H1 (cell line): ENCODE measurements at places on chromosomes 4 and X. TPM values are rescaled to one million over a fixed set of nuclear protein-coding genes. Genes with fewer than 3 reads are reported as not detected.

TMSB15A gene
- total RNA-seq, result 84.1 and 87.6 TPM in 2 replicates

PRIMPOL gene
- total RNA-seq, result 5.0 and 6.7 TPM in 2 replicates

EVC gene
- 9.8 and 11.3 TPM in 2 replicates for total RNA-seq

ENPP6 gene
- total RNA-seq, result 0.20 and 0.23 TPM in 2 replicates

HOPX gene
- total RNA-seq, result not detected in 2 replicates

CPE gene
- 9.4 and 11.9 TPM in 2 replicates for total RNA-seq

PCDH19 gene
- 0.46 and 1.2 TPM in 2 replicates for total RNA-seq

ABCG2 gene
- 3.4 and 4.6 TPM in 2 replicates for total RNA-seq

CLTRN gene
- total RNA-seq, result 0.99 and 1.3 TPM in 2 replicates

GPRASP1 gene
- total RNA-seq, result 1.6 and 2.0 TPM in 2 replicates

CNKSR2 gene
- total RNA-seq, result 16.3 and 19.8 TPM in 2 replicates

HPGDS gene
- not detected in 2 replicates for total RNA-seq

SLC16A2 gene
- total RNA-seq, result 23.6 and 24.4 TPM in 2 replicates

FANCB gene
- 12.2 and 13.8 TPM in 2 replicates for total RNA-seq

NXT2 gene
- total RNA-seq, result 12.7 and 13.5 TPM in 2 replicates

OPHN1 gene
- 2.5 and 3.5 TPM in 2 replicates for total RNA-seq

EGF gene
- total RNA-seq, result 1.4 and 2.6 TPM in 2 replicates

CUL4B gene
- total RNA-seq, result 44.0 and 46.1 TPM in 2 replicates

ZMYM3 gene
- 82.0 and 86.4 TPM in 2 replicates for total RNA-seq

NSUN7 gene
- 24.4 and 26.3 TPM in 2 replicates for total RNA-seq

HSFX4 gene
- total RNA-seq, result not detected in 2 replicates

PNMA6E gene
- total RNA-seq, result not detected in 2 replicates

HPSE gene
- total RNA-seq, result 5.0 and 5.4 TPM in 2 replicates

AFP gene
- total RNA-seq, result 9.9 and 10.4 TPM in 2 replicates

- no peak for DNase-seq
These were observed 31.8 kb upstream of the CENPU start for GRCh38 chr4:184765473-184766340.

DNA sequence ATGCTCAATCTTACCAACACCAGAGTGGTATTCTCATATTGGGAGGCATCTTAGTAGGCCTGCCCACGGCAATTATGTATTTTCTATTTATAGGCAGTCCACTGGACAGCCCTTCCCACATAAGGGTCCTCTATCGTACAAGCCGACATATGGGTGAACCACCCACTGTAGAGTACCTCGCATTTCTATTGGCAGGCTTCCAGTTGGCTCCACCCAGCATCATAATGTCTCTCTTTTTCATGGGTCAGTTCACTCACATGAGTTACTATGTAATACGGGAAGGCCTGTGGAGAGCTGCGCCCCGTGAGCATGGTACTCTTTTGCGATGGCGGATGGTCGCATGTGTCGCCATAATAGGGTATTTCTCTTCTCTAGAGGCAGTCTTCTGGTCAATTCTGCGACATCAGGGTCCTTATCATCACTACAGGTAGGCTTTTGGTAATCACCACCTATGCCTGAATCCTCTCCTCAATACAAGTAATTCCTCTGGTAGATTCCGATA lies 29.4 kb upstream of the FOXR2 start:
- DNase-seq, result no peak

DNA sequence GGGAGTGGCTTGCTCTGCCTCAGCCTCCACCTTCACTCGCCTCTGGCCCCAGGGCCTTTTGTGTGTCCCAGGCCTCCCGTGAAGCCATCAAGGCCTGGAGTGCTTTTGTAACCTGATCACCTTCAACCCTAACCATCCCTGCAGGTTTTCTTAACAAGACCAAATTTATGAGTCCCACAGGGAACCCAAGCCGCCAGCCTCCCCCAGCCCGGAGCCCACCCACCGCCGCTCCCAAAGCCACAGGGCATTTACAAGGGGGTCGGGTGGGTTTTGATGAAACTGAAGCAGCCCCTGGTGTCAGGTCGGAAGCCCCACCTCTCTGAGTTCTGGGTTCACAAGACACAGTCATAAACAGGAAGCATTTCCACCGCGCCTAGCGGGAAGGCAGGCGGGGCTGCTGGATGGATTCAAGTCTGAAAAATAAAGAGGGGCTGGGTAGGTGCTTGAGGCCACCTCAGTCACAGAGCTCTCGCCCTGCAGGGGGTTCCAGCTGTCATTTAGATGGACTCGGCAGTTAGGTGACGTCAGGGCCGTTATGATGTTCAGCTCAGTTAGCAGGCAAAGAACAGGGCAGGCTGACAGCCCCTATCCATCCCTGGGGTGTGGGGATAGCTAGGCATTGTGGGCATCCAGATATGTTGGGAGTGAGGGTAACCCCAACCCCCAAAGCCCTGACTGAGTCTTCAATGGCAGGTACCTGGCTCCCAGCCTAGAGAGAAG lies 128.5 kb downstream of the BCOR start:
- DNase-seq, result no peak

GRCh38 chr4:125231661-125232060 lies 83.1 kb upstream of the FAT4 start:
- no peak for DNase-seq

- DNase-seq, result peak; percentile 3
These were observed at the start of gene DCLK2 for GRCh38 chr4:150078041-150078578. TSS of gene DCLK2 (plus strand) at chr4:150078445. CDS start at chr4:150079028, 583 bp downstream.

- DNase-seq, result no peak
These were observed 166.0 kb downstream of the PDGFRA start for GRCh38 chr4:54395013-54395527.

GRCh38 chrX:64192040-64192439 lies 13.5 kb downstream of the AMER1 start:
- no peak for DNase-seq

DNA sequence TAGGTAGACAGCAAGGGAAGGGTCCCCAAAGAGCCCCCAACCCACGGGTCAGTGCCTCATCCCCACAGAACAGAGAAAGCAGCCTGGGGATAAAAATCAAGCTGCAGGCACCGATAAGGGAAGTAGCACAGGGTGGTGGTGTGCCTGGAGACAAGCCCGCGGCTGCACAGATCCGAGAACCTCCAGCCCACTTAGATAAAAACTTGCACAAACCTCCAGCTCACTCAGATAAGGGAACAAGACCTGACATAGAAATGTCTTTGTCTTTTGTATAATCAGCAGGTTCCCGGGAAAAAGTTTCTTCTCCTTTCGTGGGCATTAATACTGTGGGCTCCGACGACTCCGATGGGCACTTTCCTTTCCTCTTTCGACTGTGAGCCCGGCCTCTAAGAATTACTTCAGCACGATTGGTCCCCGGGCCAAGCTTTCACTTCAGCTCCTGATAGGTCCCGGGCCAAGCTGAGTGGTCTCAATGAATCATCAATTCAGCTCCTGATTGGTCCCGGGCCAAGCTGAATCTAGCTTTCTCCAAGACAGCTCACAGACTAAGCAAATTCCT lies 32.4 kb downstream of the PRDX4 start:
- peak; percentile 45 for DNase-seq

DNA sequence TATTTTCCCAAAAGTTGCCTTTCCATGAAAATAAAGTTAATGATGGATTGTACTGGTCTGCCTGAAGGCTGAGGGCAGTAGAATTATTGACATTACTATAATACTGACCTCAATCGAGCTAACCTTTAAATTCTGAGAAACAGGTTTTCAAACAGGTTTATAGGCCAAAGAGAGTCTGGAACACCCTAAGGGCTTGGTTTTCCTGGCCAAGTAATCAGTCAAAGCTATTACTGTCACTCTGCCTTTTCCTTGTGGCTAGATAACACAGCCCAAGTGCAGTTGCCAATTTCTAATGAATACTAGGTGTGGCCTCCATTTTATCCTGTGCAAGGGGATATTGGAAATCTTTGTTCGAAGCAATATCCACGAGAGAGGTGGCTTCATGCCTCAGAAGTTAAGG lies 75.2 kb downstream of the INTS12 start:
- no peak for DNase-seq

- DNase-seq, result no peak
These were observed 915 bp downstream of the MSANTD1 start for GRCh38 chr4:3249711-3250437.

GRCh38 chr4:8599091-8599460 lies 6.5 kb downstream of the CPZ start:
- no peak for DNase-seq

DNA sequence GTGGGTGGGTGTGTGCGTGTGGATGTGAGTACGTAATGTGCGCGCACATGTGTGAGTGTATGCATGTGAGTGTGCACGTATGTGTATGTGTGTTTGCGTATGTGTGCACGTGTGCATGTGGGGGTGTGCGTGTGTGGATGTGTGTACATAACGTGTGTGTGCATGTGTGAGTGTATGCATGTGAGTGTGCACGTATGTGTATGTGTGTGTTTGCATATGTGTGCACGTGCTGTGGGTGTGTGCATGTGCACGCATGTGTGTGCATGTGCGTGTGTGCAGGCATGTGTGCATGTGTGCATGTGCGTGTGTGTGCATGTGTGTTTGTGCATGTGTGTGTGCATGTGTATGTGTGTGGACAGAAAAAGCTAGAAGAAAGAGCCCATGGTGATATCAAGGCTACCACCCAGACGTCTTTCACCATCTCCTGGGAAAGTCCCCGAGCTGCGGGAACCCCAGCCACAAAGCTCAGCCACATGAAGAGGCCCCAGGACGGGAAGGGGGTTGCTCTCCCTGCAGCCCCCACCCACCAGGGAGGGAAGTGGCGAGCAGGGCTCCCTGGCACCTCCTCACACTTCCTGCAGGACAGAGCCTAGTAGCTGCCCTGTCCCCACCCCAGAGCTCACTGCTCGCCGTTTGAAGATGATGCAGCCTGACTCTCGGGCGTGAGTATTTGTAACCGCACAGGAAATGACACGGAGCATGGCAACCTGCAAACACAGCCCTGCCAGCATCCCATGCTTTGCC lies 108.3 kb downstream of the DCTD start:
- DNase-seq, result no peak

- no peak for DNase-seq
These were observed 411.0 kb downstream of the EPHA5 start for GRCh38 chr4:65259296-65259695.

GRCh38 chrX:17778997-17779396 lies 41.7 kb downstream of the SCML1 start:
- no peak for DNase-seq

GRCh38 chr4:35025152-35025834 lies 1219.0 kb downstream of the ARAP2 start:
- no peak for DNase-seq

DNA sequence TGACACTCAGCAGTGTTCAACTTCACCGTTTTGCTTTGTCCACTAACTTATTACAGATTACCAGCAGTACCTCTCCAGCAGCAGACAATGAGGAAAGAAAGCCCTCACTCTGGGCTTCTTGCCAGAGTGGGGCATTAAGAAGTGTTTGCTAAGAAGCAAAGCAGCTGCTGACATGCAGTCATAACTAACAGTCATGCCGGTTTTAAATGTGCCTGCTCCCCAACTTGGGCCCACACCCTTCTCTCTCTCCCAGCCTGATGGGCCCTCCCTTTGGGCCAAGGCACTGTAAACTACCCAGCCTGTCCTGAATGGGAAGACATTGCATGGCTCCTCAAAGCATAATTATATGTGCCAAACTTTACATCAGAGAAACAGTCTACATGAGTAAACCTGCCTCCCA lies 54.6 kb upstream of the HHIP start:
- no peak for DNase-seq

DNA sequence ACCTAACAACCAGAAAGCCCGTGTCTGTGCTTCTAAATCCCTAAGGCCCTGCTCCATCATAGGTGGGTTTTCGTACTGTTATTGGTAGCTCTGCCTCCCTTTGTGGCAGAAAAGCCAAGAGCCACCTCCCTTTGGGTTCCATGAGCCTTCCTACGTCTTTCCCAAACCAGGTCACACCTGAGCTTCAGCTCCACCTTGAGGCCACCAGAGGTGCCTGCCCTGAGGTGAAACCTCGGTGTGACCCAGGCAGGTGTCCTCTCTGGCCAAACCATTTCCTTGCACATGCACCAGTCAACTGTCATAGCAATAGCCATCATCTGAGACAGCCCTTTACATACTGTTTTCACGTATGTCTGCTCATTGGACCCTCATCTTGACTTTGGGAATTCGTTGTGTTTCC lies 188.0 kb upstream of the RBPJ start:
- DNase-seq, result no peak

DNA sequence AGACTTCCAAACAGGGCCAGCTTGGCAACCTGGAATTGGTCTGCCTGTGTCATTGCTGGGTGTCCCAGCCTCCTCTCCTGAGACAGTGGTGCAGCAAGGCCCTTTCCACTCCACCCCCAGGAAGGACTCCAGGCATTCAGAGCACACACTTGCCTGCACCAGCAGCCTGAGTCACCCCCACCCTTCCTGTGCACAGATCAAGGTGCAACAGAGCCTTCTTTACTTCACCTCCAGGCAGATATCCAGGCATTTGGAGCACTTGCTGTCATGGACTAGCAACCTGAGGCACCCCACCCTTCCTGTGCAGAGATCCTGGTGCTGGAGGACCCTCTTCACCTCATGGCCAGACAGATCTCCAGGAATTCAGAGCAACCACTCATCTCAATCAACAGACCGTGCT lies 135.8 kb downstream of the GASK1B start:
- DNase-seq, result no peak

GRCh38 chr4:6984612-6985425 lies 58.4 kb upstream of the TADA2B start:
- no peak for DNase-seq

GRCh38 chrX:12309040-12309743 lies 170.9 kb downstream of the FRMPD4 start:
- no peak for DNase-seq

GRCh38 chr4:147583876-147584275 lies 33.3 kb upstream of the TMEM184C start:
- peak; percentile 1 for DNase-seq

DNA sequence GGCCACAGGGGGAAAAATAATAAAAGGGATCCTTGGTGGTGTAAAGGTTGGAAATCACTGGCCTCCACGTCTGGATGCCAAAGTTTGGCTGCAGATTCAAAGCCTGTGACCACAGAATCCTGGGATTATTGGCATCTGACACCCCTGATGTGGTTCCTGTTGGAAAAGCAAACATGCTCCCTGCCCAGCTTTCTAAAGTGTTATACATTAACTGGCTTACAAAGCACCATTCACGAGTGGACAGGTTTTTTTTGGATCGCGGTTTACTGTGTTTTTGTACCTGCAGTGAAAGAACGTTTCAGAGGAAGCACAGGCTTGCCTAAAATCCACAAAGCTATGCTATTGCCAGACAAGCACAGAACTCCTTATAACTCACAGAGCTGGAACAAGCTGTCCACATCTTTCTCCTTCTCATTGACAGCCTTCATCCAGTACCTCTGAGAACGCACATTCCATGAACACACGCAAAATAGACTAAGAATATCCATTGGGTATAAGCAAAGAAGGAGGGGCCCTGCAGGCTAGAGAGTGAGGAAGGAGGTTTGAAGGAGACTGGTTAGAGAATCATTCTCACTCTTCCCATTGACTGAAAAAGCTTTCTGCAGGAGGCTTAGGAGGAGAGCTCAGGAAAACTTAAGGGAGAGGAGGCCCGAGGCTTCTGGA lies 14.5 kb upstream of the CAPN6 start:
- no peak for DNase-seq

GRCh38 chr4:165410214-165410613 lies 31.4 kb downstream of the CPE start:
- DNase-seq, result no peak
